Activated CD4-positive, alpha-beta memory T cell treated with anti-CD3 and anti-CD28 coated beads, Interleukin-2, amount 10 ng/mL, durations not matched to agents 7 days and 5 days (primary cell): ENCODE measurements at places on chromosomes 16 and 17. TPM values are rescaled to one million over a fixed set of nuclear protein-coding genes. Genes with fewer than 3 reads are reported as not detected.

DNA sequence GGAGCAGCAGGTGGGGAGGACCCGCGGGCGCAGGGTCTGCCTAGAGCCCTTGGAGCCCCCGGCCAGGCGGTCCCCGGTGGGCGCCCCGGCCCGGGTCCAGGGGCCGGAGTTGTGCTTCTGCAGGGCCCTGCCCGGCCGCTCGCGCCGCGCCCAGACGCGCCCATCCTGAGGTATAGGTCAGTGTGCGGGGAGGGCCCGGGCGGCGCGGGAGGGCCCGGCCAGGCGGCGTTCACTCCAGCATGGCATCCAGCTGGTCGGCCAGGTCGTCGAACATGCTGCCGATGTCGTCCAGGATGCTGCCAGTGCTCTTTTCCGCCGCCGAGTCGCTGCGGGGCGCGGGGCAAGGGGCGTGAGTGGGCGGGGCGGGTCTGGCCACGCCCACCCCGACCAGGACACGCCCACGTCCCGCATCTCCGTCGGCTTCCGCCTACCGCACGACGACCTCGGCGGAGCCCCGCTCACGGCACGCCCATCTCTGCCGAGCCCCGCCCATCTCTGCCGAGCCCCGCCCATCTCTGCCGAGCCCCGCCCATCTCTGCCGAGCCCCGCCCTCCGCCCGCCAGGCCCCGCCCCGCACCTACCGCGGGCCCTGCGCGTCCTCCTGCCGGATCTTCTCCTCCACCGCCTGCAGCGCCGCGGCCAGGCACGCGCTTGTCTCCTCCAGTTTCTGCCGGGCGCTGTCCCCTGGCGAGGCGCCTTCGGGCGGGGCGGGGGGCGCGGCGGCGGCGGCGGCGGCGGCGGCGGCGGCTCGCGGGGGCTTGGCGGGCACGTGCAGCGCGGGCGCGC is 17.9 kb downstream of the CASKIN1 start:
- DNase-seq = peak; percentile 46

DNA sequence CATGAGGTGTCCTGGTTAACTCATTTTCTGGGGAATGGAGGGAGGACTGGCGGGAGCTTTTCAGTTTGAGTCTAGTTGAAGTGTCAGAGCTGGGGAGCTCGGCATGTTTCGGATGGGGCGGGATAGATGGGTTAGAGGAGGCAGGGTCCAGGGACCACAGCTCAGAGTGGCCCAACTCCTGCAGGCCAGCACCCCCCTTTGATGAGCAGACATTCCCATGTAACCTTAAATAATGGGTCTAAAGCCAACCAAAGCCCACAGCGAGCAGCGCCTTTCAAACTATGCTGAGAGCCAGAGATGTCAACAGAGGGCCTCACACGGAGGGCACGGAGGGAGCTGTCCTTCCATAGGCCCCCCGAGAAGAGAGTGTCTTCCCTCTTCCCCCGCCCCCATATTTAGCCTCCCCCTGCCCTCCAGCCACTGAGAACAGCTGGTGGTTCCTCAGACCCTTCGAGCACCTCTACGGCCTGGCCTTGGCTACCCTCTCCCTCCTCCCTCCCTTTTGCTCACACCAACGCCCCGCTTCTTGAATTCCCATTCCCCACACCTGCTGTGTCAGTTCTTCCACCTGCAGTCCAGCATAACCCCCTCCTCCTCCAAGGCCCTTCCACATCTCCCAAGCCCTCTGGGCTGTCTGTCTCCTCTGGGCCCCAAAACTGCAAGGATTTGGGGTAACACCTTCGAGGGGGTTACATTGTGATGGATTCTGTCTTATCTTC is 21.8 kb downstream of the RAB11FIP4 start:
- DNase-seq = no peak

DNA sequence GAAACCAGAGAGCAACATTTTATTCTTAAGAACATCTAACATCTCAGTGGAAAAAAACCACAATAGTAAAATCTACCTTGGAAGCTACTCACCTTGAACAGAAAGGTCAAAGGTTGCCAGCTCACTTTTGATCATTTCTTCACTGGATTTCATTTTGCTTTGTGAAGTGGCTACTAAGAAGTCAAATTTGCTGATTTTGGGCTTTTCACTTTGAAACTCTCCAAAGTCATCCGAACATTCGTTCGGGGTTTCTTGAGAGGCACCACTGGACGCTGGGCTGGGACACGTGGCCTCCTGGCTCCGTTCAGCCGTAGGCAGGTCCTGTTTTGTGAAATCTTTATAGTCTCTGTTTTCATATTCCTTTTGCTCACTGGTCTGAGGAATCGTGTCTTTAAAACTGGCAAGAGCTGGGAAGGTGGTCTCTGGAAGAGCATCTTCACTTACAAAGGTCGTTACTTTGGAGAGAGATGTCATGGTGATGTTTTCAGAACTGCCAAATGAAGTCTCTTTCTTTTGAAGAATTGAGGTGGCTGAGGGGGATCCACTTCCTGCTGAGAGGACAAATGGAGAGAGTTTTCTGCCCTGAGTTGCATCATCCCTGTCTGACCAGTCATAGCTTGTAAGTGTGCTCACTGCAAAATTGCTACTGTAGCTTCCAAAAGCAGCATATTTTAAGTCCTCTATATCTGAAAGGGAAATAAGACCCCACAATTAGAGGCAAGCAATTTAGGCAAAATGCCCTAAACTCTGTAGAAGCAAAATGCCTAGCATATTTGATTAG is 52.4 kb downstream of the DUSP14 start:
- no peak for DNase-seq

- DNase-seq = no peak
These were observed 113.0 kb upstream of the AXIN2 start for GRCh38 chr17:65674246-65675045.

DNA sequence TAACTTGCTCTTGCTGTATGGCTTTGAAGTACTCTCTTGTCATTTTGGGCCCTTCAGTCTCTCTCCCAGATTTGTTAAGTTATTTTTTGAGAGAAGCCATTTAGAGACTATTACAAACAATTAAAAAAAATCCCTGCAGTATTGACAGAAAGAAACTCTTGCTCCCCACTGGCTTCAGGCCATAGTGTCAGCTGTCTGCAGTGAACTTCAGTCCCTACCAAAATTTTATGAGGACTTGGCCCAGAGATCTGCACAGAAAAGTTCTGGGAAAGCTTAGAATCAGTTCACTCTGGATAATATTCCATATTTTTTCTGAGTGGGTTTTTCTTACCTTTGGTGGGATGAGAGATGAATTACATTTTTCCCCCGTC is 30.9 kb upstream of the SUPT4H1 start:
- DNase-seq = no peak

DNA sequence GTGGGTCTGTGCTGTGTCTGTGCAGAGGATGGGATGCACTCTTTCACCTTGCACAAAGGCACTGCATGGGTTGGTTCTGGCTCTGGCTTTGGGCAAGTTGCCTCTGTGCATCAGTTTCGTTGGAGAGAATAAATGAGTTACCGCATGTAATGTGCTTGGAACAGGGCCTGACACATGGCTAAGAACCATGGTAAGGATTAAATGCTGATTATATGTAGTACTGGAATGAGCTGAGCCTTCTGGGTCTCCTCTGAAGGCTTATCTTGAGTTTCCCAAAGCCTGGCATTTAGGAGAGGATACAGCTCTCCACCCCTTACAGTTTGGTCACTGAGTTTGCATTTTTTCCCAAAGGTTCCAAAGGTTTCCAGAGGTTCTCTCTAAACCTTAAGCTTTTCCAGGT is 69.1 kb downstream of the KSR1 start:
- DNase-seq = no peak

GRCh38 chr16:83742124-83742899 is 65.5 kb upstream of the HSBP1 start:
- no peak for DNase-seq

DNA sequence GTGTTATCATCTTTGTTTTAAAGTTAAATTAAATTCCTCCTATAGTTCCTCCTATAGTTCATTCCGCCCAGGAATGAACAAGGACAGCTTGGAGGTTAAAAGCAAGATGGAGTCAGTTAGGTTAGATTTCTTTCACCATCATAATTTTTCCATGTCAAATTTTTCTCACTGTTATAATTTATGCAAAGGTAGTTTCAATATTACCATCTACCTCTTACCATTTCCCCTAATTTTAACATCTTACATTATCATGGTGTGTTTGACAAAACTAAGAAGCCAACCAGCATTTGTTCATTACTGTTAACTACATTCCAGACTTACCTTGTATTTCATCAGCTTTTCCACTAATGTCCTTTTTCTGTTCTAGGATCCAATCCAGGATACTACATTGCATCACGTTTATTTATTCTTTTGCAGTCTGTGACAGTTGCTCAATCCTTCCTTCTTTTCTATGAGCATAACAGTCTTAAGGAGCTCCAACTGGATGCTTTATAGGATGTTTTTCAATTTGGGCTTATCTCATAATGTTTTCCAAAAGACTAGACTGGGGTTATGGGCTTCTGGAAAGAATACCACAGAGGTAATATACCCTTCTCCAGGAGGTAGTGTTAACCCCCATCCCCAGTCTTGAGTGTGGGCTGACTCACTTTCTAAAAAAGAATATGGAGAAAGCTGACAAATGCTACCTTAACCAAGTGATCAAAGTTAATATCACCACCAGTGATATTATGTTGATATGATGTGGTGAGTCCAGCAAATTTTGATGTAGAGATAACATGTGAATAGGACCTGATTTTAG is 158.5 kb downstream of the PPM1E start:
- DNase-seq = no peak

DNA sequence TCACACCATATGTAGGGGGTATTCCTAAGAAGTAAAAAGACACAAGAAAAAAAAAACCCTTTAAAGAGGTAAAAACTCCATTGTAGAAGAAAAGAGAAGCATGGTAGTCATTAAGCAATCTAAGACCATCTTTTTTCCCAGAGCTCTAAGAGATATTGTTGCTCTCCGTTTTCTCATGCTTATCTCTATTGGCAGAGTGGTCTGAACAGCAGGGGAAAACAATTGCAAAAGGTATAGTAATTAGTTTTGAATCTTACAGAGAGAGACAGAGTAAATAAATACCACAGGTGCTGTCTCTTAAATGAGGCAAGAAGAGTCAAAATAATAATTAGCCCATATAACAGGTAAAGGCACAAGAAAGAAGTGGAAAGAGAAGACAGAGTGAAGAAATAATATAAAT is 821.4 kb upstream of the CA10 start:
- no peak for DNase-seq

GRCh38 chr16:88917146-88917914 is 50.9 kb upstream of the PABPN1L start:
- DNase-seq = no peak

DNA sequence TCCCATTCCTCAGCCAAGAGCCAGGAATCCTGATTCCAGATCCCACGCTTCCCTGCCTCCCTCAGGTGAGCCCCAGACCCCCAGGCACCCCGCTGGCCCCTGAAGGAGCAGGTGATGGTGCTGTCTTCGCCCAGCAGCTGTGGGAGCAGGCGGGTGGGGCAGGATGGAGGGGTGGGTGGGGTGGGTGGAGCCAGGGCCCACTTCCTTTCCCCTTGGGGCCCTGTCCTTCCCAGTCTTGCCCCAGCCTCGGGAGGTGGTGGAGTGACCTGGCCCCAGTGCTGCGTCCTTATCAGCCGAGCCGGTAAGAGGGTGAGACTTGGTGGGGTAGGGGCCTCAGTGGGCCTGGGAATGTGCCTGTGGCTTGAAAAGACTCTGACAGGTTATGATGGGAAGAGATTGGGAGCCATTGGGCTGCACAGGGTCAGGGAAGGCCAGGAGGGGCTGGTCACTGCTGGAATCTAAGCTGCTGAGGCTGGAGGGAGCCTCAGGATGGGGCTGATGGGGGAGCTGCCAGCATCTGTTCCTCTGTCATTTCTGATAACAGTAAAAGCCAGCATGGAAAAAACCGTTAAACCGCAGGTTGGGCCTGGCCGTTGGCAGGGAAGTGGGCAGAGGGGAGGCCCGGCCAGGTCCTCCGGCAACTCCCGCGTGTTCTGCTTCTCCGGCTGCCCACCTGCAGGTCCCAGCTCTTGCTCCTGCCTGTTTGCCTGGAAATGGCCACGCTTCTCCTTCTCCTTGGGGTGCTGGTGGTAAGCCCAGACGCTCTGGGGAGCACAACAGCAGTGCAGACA is at the start of gene SPN:
Gene SPN, plus strand, starts transcription at position 232 of the 791 bp plus-strand sequence. Its CDS starts 482 bp downstream, at position 714.
- peak; percentile 71 for DNase-seq

DNA sequence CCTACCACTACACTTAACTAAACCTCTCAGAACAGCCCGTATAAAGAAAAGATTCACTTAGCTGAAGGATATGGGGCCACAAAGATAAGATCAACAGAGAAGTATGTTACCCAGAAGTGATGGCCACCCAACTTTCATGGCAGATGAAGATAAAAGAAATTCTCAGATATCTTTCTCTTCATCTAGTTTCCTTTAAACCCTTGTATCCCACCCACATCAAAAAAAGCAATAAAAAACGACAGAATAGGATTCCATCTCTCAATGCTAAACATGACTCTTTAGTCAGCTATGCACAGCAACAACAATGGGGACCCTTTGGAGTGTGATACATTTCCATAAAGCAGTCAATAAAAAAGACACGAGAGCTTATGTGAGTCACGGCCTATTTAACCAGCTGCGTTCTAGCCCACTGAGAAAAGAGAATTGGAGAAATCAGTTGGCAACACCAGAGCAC is 86.6 kb downstream of the SNX11 start:
- DNase-seq = no peak

DNA sequence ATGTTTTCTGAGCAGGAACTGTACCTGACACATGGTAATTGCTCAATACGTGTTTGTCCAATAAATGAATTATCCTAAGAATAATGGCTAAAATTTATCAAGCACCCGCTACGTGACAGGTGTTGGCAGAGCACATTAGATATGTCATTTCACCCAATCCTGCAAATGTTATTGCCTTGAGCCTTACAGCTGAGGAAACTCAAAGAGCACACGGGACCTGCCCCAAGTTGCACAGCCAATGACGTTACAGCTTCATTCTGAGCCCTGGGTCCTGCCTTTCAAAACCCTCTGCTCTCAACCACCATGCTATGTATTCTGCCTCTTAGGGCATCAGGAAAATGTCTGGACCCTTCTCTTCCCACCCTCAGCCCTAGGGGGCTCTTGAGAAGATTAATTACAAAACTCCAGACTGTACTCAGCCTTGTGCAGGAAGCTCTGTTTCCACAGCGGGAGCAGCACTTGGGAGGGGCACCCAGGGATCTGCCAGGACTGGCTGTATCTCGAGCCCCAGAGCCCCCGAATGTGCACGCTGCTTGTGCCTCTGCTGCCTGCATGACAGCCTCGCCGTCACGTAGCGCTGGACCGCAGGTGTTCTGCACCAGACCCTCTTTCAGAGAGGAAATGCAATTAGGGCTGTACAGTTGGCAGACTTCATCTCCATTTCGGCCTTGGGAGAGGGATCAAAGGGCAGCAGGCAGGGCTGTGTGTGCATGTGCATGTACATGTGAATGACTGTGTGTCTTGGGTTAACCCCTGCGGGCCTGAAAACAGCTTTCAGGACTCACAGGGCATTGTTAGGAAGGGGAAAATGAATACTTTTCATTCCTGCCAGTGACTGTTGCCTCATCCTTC is 71.6 kb downstream of the GPR139 start:
- no peak for DNase-seq

- no peak for DNase-seq
These were observed 14.1 kb downstream of the RMI2 start for GRCh38 chr16:11359370-11359769.

- DNase-seq = peak; percentile 3
These were observed 48.9 kb upstream of the NKD1 start for GRCh38 chr16:50499254-50499653.

GRCh38 chr16:49849754-49850108 is 6.2 kb downstream of the ZNF423 start:
- no peak for DNase-seq

The CALCOCO2 gene
- 176 TPM for total RNA-seq

The PPL gene
- total RNA-seq = 0.08 TPM

The KRT25 gene
- total RNA-seq = not detected

The HSD17B1 gene
- total RNA-seq = 0.76 TPM

The MED9 gene
- 13.2 TPM for total RNA-seq

The TSPAN10 gene
- 0.43 TPM for total RNA-seq

The ADGRG1 gene
- 8.3 TPM for total RNA-seq

The PIK3R5 gene
- 52.7 TPM for total RNA-seq
